ENCODE measurements at places on chromosomes 1 and 21.
A peak's percentile ranks its signal among the peaks of the same experiment; 100 is the strongest.

DNA sequence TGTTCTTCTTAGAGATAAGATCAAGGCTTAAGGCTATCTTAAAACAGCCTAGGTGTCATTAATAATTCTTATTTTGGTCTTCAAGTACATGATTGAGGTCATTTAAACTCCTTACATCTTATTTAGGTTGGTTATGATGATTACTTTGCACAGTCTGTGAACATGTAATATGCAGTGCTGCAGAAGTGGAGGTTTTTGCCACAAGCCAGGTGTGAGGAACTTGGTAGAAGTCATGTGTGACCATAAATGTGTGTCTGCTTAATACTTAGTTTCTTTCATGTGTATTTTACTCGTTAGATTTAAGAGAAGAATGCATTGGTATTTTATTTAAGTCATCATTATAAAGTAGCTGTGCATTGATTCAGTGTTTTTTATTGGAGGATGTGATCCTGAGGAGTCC lies 10.1 kb downstream of the ATG4C start:
- no peak for ATAC-seq

DNA sequence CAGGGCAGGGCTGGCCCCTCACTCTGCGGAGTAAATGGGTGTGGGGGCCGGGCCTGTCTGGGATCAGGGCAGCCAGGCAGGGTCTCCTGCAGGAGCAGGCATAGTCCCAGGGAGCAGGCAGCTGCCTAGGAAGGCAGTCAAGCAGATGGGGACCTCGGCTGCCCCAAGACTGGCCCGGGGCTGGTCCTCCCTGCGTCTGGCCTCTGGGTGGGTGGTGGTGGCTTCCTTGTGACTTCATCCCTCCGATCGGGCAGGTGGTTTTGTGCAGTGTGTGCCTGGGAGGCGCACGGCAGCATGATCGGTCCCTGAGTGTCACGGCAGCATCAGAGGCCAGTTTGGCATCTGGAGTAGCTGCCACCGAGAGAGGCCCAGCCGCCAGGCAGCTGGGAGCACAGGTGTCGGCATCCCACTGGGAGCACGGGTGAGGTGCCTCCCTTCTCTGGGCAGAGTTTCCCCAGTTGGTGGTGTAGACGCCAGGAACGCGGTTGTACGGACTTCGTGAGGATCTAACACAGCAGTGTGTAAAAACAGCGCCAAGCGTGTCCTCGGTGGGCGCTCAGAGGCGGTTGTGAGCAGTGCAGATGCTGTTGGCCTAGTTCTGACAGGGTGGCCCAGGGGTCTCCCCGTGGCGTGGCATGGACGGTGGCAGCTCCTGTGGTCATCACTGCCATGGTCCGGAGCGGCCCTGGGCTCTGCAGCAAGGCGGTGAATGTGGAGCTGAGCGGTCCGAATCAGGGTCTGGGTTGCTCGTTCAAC lies 45.9 kb downstream of the PRKCZ start:
- ATAC-seq, result no peak

DNA sequence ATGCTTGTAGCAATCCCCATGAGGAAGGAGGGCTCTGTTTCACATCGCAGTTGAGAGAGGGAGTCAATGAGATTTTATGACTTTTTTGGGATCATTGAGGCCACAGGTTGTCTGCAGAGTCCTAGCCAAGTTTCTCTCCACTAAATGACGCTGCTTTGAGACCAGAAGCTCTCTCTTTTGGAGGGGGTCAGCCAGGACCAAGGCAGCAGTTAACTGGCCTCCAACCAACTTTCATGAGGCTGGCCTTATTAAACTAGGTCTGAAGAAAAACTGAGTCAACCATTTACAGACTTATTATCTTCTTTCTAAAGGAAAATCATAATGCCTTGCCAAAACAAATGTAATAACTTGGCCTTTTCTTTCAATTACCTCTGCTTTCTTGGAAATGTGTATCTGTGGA lies 8.6 kb downstream of the WLS start:
- no peak for ATAC-seq

DNA sequence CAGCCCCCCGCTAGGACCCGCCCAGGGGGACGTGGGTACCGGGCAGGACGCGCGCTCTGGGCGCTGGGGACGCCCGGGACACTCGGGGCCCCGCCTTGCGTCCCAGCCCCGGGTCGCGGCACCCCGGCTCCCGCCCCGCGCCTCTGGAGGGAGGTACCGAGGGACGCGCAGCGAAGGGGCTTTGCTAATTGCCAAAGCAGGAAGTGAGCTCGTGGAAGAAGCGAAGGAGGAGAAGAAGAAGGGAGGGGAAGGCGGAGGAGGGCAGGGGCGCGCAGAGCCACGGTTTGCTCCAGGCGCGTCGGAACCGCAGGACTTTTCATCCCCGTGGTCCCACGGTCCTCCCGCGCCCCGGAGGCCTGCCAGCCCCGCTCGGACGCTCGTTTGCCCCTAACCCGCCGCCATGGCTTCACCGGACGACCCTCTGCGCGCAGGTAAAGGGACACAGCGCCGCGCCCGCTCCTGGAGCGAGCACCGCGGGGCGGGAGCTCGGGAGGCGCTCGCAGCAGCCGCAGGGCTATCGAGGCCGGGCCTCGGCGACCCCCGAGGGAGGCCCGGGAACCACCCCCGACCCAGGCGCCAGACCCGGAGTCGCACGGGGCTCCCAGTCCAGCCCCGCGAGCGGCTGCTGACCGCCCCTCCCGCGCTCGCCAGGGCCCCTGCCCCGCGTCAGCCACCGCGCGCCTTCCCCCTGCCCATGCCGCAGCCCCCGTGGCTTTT lies 1.3 kb downstream of the EDARADD start:
- ATAC-seq, result peak; percentile 64

DNA sequence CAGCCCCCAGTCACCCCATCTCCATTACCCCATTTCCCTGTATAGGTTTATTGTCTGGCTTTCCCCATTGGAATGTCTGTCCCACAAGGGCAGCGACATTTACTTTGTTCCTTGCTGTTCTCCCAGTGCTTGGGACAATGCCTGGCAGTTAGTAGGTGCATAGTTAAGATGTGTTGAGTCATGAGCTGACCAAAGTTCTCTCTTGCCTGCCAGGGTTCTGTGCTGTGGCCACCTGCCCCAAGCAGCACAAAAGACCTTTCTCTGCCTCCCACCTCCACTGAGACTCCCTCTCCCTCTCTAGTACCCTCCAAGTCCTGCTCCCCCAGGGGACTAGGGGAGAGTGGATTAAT lies 40.0 kb downstream of the TMCO4 start:
- no peak for ATAC-seq

DNA sequence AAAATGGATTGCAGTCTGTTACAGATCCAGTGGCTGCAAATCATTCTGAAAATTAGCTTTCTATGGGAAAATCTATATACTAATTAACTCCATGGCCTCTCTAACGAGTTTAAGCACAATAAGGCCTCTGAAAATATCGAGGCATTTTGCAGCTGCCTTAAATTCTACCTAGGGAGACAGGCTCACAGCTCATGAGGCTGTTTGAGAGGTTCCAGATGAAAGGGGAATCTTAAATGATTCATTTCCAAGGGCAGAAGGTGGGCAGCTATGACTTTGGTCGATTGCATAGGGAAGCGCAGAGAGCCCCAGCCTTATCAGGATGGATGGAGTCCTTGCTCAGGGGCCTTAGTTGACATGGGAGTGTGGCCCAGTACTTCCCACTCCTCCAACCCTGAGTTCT lies 216.8 kb upstream of the POU3F1 start:
- ATAC-seq, result no peak

GRCh38 chr1:119372503-119373086 lies 4.0 kb downstream of the HAO2 start:
- ATAC-seq, result no peak

DNA sequence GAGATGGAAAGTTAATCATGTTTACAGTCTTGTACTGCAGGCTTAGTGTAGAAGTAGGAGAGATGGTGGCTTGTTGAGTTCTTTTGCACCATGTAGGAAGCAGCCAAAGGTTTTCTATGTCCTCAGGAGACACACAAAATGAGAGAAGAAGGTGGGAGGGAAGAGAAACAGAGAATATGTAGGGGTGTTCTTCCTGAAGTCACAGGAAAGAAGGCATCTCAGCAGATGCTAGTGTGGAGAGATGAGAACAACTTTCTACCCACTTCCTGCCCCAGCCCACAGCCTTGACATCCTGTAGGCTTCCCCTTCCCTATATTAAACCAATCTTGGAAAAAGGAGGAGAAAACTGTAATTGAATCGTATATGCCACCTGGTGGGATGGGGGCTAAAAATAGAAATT lies 217.0 kb downstream of the S1PR1 start:
- ATAC-seq, result no peak

DNA sequence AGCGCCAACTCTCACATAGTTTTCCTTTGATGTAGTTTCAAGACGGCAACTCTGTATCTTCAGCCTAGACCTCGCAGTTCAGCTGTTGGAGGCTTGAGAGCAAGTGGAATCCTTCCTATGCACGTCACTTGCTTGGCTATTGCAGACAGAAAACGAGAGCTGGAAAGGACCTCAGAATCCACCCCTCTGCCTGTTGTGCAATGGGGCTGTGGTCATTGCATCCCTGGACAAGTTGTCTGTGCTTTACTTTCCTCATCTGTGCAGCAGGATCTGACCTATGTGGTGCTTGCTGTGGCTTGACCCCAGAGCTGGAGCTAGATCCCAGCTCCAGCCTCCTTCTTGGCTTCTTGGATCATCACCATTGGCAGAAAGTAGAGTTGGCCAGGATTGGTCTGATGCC lies 50.0 kb upstream of the IGSF21 start:
- no peak for ATAC-seq

DNA sequence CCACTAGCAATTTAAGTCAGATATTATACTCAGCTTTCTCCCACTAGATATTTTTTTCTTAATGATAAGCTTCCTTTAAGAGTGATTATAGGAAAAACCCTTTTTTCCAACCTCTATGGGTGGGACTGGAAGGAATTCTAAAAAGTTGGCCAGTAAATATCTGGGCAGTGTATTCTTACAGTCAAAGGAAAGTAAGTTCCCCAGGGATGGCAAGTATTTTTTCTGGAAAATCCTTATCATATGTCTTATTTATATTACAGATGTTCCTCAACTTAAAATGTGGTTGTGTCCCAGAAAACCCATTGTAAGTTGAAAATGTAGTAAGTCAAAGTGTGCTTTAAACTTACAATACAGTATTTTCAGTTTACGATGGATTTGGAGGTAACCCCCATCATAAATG lies 29.2 kb downstream of the CMPK1 start:
- ATAC-seq, result no peak

DNA sequence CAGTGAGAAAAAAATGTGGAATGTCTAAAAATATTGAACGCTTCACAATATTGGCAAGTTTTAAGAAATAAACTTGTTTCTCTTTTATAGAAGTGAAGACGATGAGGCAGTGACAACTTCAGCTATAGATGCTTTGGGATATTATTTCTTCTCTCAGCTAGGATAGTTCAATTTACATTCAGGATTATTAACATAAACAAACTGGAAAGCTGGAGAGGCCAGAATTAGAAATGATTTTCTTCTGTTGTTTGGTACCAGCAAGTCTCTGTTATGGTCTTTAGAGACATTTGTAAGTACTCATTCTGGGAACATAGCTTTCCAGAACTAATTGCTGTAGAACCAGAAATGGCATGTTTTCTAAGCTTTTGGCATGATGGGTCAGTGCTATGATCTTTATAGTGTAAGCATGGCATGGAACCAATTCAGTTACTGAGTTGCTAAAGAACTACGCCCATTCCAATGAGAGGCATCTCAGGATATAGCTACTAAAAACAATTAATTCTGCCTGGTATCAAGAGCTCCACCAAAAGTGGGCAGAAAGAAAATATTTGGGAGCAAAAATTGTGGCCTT lies 599.5 kb upstream of the B3GALT2 start:
- no peak for ATAC-seq

GRCh38 chr1:21298981-21299391 lies 8.7 kb upstream of the ECE1 start:
- ATAC-seq, result no peak

- ATAC-seq, result no peak
Observed at GRCh38 chr1:156549831-156550230, 22.5 kb downstream of the IQGAP3 start.

DNA sequence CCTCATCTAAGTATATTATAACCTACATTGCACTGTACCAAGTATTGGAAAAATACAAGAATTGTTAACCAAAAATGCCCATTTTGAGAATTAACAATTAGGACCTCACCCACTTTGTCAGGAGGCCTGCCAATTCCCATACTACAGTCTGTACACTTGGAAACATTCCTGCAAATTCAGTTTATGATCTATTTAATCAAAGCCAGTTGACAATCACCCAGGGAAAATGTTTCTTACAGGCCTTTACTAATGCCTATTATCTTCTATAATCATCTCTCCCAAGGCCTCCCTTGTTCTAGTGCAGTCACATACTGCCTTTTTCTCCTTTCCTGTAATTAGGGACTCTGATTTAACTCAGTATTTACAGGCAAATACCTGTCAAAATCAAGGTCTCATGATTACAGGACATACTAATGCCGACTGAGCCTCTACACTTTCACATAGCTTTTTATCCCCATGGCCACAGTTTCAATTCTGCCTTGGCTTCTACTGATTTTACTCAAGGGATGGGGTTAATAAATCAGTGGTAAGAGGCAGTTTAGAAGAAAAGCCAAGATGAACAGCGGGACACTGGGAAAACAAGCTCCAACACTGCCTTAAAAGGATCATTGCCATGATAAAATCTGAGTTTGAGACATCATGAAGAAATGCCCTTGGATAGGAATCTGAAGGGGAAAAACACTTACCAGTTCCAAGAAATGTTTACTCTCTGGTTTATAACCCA lies 338.7 kb downstream of the VAV3 start:
- ATAC-seq, result no peak

- no peak for ATAC-seq
Observed at GRCh38 chr1:210340311-210340710, 11.6 kb downstream of the HHAT start.
